ENCODE measurements at places on chromosomes 6 and 20. TPM values are rescaled to one million over a fixed set of nuclear protein-coding genes. Genes with fewer than 3 reads are reported as not detected.

DNA sequence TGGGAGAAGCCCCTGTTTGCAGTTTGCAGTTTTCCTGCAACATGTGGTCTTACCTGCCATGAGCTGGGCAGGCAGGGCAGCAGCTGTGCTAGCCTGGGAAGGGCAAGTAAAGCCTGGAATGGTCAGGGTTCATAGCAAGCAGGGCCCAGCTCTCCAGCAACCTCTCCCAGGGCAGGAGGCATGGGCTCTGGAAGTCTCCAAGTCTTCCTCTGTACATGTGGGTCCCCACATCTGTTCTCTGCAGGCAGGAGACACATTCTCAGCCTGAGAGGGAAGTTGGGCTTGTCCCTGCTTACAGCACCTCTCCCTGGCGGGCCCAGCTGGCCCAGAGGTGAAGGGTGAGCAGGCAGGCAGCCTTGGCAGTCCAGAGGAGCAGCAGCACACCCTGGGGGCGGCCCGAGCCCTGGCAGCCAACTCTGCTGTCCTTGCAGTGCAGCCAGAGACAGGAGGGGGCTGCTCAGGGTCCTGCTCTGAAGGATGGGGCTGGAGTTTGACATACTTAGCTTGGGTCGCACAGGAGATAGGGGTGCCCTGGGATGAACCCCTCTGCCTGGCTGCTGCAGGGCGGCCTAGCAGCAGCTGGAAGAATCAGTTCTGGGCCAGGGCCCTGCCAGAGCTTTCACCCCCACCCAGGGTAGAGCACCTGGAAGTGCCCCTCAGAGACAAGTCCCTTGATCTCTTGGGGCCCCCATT lies 176.0 kb downstream of the MRPL14 start:
- H3K4me1 ChIP-seq: no peaks in the 10 kb centered on the region
- H3K27me3 ChIP-seq: no peaks in the 10 kb centered on the region
- no peak overlapping the region for H3K4me3 ChIP-seq
- no peak overlapping the region for H3K27ac ChIP-seq

- H3K4me1 ChIP-seq: no peaks in the 10 kb centered on the region
- no peak overlapping the region for H3K4me3 ChIP-seq
- H3K27me3 ChIP-seq: no peaks in the 10 kb centered on the region
Measured at GRCh38 chr6:140758169-140758877, 1374.4 kb upstream of the GJE1 start.

GRCh38 chr20:33696448-33696847 lies 10.3 kb upstream of the E2F1 start:
- H3K4me3 ChIP-seq: no peak overlapping the region
- no peaks in the 10 kb centered on the region for H3K4me1 ChIP-seq
- H3K27ac ChIP-seq: no peak overlapping the region
- no peaks in the 10 kb centered on the region for H3K27me3 ChIP-seq
- no peaks in the 10 kb centered on the region for H3K36me3 ChIP-seq

- no peaks in the 10 kb centered on the region for H3K36me3 ChIP-seq
- no peaks in the 10 kb centered on the region for H3K27me3 ChIP-seq
- peak; percentile 78 for DNase-seq
- no peak overlapping the region for H3K4me3 ChIP-seq
- H3K4me1 ChIP-seq: no peaks in the 10 kb centered on the region
Measured at GRCh38 chr6:4928426-4928825, 75.4 kb downstream of the RPP40 start.

GRCh38 chr6:16687045-16687444 lies 74.2 kb downstream of the ATXN1 start:
- no peak for DNase-seq
- no peak overlapping the region for H3K4me3 ChIP-seq
- H3K4me1 ChIP-seq: peaks cover 17% of the 10 kb centered on the region

GRCh38 chr6:139710556-139710955 lies 336.1 kb upstream of the CITED2 start:
- peak; percentile 65 for DNase-seq
- no peaks in the 10 kb centered on the region for H3K27me3 ChIP-seq
- H3K4me3 ChIP-seq: no peak overlapping the region
- no peaks in the 10 kb centered on the region for H3K36me3 ChIP-seq
- peaks cover 18% of the 10 kb centered on the region for H3K4me1 ChIP-seq

DNA sequence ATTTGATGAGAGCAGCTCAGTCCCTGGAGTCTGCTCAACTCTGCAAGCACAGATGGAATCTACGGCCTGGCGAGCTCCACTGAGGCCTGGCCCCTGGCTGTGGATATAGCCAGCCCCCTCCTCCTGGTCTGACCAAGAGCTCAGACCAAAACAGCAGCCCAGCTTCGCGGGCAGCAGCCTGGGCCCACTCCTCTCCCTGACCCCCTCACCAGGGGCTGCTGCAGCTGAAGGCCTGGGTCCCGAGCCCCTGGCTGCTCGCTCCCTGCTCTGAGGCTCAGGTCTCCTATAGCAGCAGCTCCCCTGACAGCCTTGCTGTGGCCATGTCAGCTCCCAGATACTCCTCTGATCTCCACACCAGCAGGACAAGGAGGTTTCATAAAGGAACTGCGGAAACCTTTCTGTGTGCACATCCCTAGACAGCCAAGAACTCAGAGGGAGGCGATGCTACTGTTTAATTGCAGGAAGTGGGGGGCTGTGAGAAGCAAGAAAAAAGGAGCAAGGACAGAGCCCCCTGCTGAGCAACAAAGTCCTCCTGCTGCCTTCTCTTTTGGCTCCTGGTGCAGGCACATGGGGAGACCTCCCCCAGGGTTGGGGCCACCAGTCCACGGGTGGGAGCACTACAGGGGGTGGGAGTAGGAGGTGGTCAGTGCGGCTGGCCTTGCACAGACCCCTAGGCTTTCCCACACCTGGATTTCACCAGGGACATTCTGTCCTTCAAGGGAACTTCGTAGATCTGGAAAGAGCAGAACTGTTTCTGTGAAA lies 38.7 kb upstream of the CST5 start:
- no peaks in the 10 kb centered on the region for H3K36me3 ChIP-seq
- no peak overlapping the region for H3K27ac ChIP-seq
- no peak overlapping the region for H3K4me3 ChIP-seq
- DNase-seq: no peak

DNA sequence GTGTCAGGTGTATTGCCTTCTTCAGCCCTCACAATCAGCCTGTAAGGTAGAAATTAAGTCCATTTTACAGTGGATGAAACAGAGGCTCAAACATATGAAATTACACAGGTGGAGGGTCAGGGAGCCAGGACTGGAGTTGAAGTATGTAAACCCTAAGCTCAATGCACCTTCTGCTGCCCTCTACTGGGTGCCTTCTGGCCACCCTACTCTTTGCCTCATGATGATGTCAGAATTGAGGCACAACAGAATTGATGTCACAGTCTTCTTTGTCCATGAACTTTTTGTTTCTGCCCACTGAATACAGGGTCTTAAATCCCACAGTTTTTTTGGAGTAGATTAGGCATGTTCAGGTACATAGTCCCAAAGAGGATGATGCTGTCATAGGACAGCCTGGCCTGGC lies 400.8 kb upstream of the CHD6 start:
- no peaks in the 10 kb centered on the region for H3K4me1 ChIP-seq
- no peak overlapping the region for H3K27ac ChIP-seq
- DNase-seq: no peak

GRCh38 chr6:139406577-139407343 lies 32.3 kb upstream of the CITED2 start:
- H3K36me3 ChIP-seq: no peaks in the 10 kb centered on the region
- peak; percentile 26 for DNase-seq
- no peak overlapping the region for H3K4me3 ChIP-seq
- peak overlapping the region; percentile 63 for H3K27ac ChIP-seq
- H3K4me1 ChIP-seq: peaks cover 10% of the 10 kb centered on the region
- H3K27me3 ChIP-seq: no peaks in the 10 kb centered on the region

DNA sequence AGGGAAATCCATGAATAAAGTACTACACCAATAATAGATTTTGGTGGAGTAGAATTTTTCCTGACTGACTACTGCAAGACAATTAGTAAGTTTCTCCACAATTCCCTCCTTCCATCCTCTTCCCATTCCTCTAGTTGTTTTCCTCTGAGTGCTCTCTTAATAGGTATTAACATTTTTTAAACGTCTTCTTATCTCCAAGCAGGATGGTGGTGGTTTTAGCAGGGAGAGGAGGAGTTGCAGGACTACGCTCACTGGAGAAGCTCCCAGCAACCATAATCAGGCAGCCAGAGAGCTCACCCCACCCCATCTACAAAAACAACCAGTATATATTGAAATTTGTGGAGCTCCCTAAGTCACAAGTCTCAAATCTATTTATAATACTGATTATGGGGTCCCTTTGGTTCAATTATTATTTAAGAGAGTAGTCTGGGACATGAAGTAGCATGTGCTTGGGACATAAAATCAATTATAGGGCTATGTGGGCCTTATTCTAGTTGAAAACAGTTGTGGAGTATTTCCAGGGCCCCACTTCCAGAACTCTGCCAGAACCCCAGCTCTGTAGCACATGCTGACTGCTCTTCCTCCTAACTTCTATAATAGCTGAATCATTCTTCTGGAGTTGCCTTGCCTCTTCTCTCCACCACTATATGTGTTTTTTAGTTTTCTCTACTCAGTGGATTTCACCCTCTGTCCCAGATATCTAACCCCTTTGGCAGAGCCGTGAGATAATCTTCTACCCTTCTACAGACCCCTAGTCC lies 49.8 kb downstream of the MYB start:
- H3K36me3 ChIP-seq: no peaks in the 10 kb centered on the region
- H3K27me3 ChIP-seq: no peaks in the 10 kb centered on the region
- no peak overlapping the region for H3K27ac ChIP-seq
- no peak overlapping the region for H3K4me3 ChIP-seq
- DNase-seq: no peak

GRCh38 chr20:59219211-59219610 lies 55.6 kb downstream of the ZNF831 start:
- H3K36me3 ChIP-seq: no peaks in the 10 kb centered on the region
- H3K4me1 ChIP-seq: no peaks in the 10 kb centered on the region
- no peak overlapping the region for H3K4me3 ChIP-seq
- H3K27ac ChIP-seq: no peak overlapping the region
- no peak for DNase-seq
- H3K27me3 ChIP-seq: peaks cover 14% of the 10 kb centered on the region

- H3K4me1 ChIP-seq: no peaks in the 10 kb centered on the region
- H3K36me3 ChIP-seq: no peaks in the 10 kb centered on the region
- H3K4me3 ChIP-seq: no peak overlapping the region
- peak; percentile 45 for DNase-seq
- peak overlapping the region; percentile 8 for H3K27ac ChIP-seq
- no peaks in the 10 kb centered on the region for H3K27me3 ChIP-seq
Measured at GRCh38 chr6:147642458-147642857, 134.0 kb downstream of the SAMD5 start.

DNA sequence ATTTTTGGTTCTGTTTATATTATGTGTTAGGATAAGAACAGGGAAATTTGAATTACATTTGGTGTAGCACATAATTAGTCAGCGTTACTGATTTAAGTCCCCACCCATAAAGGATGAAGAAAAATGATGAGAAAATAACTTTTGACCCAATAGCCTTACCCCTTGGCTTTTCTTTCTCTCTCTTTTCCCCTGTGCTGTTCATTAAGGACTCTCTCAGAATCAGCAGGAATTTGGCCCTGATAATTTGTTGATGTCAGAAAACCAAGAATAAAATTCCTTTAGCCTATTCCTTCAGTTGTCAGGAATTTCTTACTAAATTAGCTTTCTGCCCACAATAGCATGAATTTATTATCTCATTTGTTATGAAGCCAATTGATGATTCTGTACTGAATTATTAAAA lies 18.5 kb downstream of the PLCB1 start:
- DNase-seq: peak; percentile 52
- H3K4me3 ChIP-seq: no peak overlapping the region
- H3K4me1 ChIP-seq: peaks cover 16% of the 10 kb centered on the region

DNA sequence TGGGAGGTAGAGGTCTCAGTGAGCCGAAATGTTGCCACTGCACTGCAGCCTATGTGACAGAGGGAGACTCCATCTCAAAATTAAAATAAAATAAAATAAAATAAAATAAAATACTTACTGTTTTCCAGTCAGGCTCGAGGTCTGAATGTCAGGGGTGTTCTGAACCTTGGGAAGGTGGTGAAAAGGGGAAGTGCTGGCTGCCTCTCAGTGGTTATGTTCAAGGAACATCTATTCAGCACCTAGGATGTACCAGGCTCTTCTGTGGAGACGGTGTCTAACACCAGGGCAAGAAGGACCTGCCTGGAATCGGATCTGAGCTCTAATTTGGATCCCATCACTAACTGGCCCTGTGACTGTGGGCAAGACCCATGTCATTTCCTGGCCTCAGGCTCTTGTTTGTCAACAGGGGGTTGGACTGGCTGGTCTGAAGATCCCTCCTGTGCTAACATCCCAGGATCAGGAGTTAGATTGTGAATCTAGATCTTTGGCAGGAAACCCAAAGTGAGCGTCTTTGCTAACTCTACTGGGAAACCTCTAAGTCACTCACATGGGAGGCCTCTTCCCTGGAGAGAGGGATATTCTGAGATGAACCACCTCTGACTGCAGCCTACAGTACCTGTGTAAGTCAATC lies 63.4 kb upstream of the SIRPG start:
- no peak for DNase-seq
- H3K4me3 ChIP-seq: no peak overlapping the region
- no peaks in the 10 kb centered on the region for H3K4me1 ChIP-seq
- no peaks in the 10 kb centered on the region for H3K36me3 ChIP-seq
- no peak overlapping the region for H3K27ac ChIP-seq
- no peaks in the 10 kb centered on the region for H3K27me3 ChIP-seq

DNA sequence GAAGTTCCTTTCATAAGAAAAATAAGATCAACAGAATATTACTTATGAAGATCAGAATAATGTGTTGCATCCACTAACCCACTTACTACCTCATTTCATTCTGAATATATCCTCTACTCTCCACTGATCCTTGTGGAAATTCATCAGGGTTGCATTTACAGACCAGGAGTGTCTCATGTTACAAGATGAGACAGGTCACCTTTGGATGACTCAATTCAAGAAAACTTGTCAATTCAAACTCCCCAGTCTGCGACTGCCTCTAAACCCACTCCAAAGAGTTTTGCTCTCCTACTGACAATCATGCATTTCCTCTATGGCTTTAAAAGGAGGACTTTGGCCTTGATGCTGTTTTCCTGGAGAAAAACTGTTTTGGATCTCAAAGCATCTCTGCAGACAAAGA lies 68.4 kb downstream of the ID4 start:
- no peaks in the 10 kb centered on the region for H3K27me3 ChIP-seq
- H3K27ac ChIP-seq: no peak overlapping the region
- no peak for DNase-seq
- no peak overlapping the region for H3K4me3 ChIP-seq
- no peaks in the 10 kb centered on the region for H3K36me3 ChIP-seq
- H3K4me1 ChIP-seq: no peaks in the 10 kb centered on the region

- no peaks in the 10 kb centered on the region for H3K4me1 ChIP-seq
- H3K36me3 ChIP-seq: no peaks in the 10 kb centered on the region
- H3K4me3 ChIP-seq: peak within 1 kb of the TSS; percentile 97
- peak within 1 kb of the TSS; percentile 92 for H3K27ac ChIP-seq
- no peaks in the 10 kb centered on the region for H3K27me3 ChIP-seq
Measured at GRCh38 chr20:48921168-48921882, at the start of gene ARFGEF2. TSS of gene ARFGEF2 (plus strand) at chr20:48921711. CDS start at chr20:48921890, 179 bp downstream.

DNA sequence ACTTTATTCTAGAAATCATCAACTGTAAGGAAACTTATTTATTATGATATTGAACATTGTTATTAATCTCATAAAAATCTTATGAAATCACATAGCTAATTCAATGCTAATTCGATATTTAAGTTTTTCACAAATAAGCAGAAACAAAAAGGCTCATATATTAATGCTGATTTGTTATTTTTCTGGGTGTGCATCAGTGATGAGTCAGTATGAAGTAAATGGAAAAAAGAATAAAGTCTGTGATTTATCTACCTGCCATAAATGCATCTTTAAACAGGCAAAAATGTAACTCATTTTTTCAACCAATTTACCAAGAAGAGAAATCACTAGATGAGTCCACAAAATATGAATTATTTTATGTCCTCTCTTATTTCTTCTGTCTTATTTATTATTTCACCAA lies 253.5 kb downstream of the PTPRK start:
- no peaks in the 10 kb centered on the region for H3K27me3 ChIP-seq
- no peak for DNase-seq

Gene SMLR1
- not detected for total RNA-seq

Gene GRM4
- under 0.01 TPM for total RNA-seq

Gene SASH1
- total RNA-seq: 38.6 TPM
